NCI-H2029 (cell line): ENCODE measurements at places on chromosomes 12 and 14.
A peak's percentile ranks its signal among the peaks of the same experiment; 100 is the strongest.

DNA sequence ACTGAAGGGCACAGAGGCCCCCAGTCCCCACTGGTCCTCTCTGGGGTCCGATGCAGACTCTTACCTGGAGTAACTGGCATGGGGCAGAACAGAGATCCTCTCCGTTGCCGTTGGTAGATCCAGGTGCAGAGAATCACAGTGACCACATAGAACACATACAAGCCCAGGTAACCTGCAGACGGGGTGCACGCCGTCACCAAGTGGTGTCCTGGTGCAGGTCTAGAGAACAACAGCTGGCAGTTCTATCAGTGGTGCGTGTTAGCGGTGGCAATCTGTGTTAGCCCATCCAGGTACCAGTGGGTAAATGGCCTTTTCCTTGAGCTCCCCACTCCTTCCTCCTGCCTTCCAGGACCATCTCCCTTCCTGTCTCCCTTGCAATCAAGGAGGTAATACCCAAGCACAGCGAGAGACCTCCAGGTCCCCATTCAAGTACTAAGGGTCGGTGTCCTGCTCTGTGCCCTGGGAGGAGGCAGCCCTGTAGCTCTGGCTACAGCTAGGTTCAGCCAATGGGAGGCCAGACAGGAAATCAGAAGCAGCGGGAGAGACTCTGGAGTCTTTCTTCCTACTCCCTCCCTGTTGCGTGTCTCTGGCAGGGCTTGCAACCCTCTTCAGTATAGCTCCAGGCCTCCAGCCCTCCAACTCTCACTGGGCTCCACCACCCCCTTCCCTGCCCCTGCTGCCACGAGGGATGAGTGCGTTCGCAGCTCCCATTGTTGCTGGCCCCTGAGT, 15.8 kb downstream of the SLC8B1 start:
- DNase-seq, result no peak

DNA sequence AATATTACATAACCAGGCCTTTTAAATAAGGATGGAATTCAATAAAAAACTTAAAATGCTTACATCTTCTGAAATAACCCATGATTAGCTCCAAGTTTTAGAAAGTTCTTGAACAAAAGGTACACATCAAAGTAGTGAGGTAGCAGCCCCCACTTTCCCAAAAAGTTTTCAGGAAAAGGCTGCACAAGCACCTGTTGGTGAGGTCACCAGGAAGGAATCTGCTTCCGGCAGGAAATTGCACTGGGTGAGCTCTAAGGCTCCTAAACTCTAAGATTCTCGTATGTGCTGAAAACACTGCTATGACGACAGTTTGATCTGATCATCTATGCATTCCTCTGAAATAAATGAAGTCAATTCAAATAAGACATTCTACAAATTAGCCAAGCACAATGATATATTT, 34.3 kb upstream of the TTC7B start:
- no peak for DNase-seq

DNA sequence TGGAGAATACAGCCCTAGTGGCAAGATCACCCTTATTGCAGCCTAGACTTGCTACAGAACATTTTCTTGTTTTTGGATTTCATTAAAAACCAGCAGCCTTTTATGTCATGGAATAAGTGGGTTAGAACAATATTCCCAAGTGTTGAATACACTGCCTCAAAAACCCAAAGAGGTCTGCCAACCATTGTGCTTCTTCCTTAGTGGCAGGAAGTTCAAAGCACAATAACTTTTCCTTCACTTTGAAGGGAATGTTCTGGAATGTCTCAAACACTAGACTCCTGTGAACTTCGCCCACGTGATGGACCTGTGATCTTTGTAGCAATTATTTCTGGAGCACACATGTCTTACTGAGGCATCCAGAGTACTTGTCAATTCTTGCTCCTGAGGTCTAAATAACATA, 8.5 kb downstream of the SLC17A8 start:
- no peak for DNase-seq

- no peak for DNase-seq
Observed at GRCh38 chr12:126915309-126915708, 1351.7 kb upstream of the TMEM132C start.

DNA sequence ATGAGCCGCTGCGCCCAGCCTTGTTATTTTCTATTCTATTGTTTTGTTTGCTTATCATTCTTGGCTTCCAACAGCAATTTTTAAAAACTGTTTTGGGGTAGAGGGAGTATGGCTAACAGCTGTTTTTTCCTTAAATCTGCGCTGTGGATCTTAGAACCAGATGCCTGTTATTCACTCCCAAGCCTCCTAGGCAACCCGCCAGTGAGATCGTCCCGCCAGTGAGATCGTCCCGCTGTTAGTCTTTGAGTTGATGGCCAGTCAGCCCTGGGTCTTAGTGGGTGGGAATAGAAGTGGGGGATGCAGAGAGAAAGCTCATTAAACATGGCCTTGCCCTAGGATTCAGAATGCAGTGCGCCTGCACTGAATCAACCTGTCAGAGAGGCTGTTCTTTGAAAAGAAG, 67.3 kb upstream of the BICD1 start:
- DNase-seq, result no peak

- peak; percentile 48 for DNase-seq
Observed at GRCh38 chr12:5396541-5396940, 35.4 kb upstream of the NTF3 start.

DNA sequence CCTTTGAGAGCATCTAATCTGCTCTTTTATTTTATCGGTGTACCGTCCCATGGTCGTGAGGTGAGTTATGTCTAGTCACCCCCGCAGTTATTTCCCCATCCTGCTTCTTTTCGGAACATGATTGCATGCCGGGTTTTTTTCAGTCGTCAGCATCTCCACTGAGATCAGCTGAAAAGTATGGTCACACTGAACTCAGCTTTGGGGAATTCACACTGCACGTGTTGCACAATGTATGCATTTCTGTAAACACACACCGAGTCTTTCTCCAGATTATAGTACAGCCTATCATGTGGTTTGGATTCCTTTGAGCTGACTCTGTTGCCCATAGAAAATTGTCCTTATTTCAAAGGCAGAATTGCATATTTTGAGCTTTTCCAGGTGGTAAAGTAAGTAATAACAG, 24.6 kb downstream of the PLXNC1 start:
- no peak for DNase-seq

GRCh38 chr12:18421867-18422266, 160.5 kb downstream of the PIK3C2G start:
- no peak for DNase-seq

GRCh38 chr12:33988913-33989312, 33.4 kb upstream of the ALG10 start:
- DNase-seq, result no peak

DNA sequence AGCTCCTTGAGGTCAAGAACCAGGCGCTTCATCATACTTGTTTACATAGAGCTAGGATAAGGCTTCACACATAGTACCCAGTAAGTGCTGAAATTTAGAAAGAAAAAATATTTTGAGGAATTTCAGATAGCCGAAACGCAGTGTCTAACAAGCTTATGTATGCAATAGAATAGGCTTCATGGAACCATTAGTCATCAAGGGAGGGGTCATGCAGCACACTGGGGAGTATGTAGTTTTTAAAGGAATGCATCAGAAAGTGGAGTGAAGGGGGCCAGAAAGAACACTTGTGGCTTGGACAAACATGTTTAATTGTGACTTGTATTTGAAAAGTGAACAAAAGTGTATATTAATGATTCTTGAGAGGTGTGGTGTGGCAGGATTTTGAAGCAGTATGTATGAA, 38.1 kb downstream of the DBX2 start:
- DNase-seq, result no peak

DNA sequence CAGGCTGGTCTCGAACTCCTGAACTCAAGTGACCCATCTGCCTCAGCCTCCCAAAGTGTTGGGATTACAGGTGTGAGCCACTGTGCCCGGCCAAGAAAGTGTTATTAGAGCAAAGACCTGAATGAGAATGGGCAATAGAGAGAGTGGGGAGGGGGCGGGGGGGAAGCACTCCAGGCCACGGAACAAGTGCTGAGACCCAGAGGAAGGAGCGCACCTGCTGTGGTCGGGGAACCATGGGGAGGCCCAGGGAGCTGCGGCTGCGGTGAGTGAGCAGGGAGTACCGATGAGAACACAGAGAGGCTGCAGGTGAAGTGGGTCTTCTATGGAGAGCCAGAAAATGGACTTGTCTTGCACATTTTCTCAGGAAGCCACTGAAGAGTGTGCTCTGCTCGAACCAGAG, 10.8 kb downstream of the SMIM41 start:
- DNase-seq, result no peak

DNA sequence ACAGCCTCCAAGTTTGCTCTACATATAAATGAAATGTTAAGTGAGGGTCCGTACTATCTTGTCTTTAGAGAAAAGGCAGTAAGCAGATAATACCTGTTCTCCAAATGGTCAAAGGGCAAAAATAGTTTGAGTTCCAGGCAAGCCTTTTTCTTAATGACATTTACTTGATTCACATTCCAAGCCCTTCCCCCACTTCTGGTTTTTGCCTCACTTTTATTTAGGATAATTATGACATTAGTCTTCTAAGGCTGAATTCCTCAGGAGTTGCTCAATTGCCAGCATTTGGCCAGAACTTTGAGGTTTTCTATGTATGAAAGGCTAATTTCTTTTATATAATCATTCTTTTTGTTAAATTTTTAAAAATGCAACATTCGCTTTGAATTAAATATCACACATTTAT, 62.5 kb upstream of the DUSP6 start:
- no peak for DNase-seq

DNA sequence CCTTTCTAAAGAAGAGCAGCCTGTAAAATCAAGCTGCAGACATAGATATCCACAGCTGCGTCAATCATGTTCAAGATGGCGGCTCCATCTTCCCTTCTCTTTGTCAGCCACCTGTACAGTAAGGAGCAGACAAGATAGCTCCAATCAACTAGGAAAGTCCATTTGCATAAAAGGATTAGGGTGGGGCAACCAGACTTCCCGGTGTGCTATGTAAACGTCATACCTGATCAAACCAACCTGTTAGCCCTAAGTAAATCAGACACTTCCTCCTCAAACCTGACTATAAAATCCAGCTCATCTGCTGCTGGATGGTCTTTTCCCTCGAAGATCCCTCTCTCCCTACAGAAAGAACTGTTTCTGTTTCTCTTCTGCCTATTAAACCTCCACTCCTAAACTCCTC, 60.1 kb downstream of the BCAT1 start:
- DNase-seq, result no peak

DNA sequence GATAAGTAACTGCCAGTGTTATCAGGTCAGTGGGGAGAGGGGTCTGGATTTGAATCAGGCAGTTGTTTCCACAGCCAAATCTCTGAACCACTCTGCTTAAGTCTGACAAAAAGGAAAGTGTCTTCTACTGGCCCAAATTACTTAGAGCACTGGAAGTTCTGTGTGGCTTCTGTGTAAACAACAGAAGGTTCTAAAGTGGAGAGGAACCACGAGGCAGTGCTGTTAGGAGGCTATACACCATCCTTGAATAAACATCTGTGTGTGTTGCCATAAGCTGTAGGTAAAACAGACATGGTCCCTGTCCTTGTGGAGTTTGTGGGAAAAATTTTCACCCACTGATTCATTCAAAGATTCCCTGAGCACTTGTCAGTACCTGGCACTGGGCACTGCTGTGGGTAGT, 50.0 kb downstream of the GALNT4 start:
- DNase-seq, result no peak

- no peak for DNase-seq
Observed at GRCh38 chr12:101743242-101743641, 4.0 kb upstream of the SYCP3 start.

DNA sequence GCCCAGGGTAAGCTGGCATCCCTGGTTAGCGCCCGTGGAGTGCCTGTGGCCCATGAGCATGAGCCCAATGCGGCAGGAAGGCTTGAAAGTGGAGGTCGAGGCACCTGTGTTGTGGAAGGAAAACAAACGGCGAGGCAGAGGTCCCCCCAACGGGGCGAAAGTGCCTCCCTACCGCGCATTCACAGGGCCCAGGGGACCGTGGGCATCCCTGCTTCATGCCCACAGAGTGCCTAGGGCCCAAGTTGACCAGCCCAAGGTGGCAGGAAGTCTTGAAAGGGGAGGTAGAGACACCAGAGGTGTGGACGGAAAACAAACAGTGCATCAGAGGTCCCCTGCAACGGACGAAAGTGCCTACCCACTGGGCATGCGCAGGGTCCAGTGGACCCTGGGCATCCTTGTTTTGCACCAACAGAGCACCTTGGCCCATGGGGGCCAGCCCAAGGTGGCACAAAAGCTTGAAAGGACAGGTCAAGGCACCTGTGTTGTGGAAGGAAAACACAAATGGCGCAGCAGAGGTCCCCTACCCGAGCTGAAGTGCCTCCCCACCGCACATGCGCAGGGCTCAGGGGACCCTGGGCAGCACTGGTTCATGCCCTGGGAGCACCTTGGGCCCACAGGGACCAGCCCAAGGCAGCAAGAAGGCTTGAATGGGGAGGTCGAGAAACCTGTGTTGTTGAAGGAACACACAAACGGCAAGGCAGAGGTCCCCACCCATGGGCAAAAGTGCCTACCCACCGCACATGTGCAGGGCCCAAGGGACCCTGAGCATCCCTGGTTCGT, 377.5 kb downstream of the ALG10 start:
- DNase-seq, result no peak

GRCh38 chr12:114194956-114195355, 211.0 kb downstream of the TBX5 start:
- DNase-seq, result no peak

DNA sequence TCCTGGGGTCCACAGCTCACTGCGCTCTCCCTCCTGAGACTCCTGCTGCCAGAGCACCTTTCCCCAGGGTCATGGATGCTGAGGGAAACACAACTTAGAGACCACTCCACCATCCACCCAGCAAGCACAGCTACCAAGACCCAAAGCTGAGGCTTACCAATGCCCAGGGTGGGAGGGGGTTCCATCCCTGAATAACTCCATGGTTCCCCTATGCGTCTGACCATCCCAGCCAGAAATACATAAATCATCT, 36.3 kb downstream of the DAD1 start:
- no peak for DNase-seq

GRCh38 chr14:87094913-87095312, 898.1 kb downstream of the GALC start:
- DNase-seq, result no peak

DNA sequence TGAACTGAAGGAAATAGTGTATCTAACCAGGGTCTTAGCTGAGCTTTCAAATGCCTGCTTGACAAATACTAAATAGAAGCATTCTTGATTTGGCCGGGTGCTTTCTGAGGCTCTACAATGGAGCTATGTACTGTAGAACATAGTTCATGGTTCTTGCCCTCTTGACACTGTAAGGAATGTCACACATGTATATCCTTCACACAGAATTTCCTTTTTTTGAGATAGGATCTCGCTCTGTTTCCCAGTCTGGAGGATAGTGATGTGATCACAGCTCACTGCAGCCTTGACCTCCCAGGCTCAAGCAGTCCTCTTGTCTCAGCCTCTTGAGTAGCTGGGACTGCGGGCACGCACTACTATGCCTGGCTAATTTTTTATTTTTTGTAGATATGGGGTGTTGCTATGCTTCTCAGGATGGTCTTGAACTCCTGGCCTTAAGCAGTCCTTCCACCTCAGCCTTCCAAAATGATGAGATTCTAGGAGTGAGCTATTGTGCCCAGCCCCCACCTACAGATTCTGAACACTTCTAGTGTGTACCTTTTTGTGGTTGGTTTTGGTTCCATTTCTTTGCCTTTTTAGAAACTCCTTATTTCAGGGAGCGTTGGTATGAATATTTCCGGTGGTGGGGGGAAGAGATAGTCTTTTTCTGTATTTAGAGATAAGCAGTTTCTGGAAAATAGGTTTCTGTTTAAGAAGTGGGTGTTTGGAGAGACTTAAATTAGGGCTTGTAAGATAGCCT, 4.2 kb downstream of the MLXIP start:
- DNase-seq, result no peak

- DNase-seq, result no peak
Observed at GRCh38 chr14:97023871-97024270, 226.7 kb downstream of the VRK1 start.
